ENCODE measurements at places on chromosomes 7 and 10.
A peak's percentile ranks its signal among the peaks of the same experiment; 100 is the strongest.

DNA sequence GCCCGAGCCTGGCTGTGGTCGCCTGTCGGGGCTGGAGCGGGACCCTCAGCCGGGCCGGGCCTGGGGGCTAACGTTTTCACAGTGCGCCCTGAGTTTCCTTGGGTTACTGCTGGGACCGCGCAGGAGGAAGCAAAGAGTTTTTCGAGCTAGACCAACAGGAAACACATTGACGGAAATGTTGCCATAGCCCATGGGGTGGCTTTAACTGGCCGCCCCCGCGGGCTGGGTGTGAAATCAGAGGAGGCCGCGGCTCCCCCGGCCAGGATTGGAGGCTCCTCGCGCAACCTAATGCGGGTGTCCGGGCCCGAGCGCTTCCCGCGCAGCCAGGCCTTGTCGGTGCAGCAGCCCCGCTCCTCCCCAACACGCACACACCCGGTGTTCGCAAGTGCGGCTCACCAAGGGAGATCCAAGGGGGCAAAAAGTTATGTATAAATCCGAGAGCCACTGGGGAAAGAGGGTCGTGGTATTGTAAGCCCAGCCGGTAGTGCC lies 1.9 kb downstream of the HHEX start:
- no peak for DNase-seq

DNA sequence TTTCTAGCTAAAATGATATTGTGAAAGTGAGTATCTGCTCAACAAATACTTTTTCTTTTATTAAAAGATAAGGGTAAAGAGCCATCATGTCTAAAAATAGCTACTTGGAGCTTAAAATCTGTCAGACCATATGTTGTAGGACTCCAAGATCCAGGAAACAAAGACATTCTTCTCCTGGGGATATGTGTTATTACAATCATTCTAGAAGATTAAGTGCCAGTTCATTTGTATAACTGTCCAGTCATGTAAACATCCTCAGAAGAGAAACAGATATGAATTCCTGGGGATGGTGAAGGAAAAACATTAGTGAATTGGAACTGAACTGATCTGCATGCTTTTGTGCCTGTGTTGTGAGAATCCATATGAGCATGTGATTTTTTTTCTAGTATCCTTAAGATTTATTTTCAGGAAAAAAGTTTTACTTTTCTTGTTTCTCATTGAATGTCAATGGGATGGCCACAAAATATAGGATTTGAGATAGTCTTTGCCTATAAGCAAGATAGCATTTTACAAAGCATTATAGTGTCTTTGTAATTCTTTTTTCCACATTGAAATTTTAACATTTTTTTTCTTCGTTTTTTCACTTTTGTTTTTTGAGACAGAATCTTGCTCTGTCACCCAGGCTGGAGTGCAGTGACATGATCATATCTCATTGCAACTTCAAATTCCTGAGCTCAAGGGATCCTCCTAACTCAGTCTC lies 14.4 kb upstream of the MTERF1 start:
- DNase-seq, result no peak

- no peak for DNase-seq
Observed at GRCh38 chr10:131881104-131881880, 19.5 kb upstream of the PPP2R2D start.

DNA sequence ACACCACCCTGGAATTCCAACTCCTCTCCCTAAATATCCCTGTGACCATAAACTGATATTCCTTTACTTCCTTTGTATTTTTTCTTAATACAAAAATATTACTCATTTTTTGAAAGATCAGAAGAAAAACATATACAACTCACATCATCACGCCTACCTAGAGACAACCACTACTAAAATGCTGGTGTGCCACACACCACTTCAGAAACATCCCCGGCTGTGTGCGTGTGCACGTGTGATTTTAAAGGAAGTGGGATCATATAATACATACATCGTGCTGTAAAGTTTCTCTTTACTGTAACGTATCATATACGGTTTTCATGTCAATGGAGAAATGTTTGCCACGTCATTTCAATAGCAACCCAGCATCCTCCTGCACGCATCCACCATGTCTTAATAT lies 76.5 kb downstream of the ITIH5 start:
- DNase-seq, result no peak

DNA sequence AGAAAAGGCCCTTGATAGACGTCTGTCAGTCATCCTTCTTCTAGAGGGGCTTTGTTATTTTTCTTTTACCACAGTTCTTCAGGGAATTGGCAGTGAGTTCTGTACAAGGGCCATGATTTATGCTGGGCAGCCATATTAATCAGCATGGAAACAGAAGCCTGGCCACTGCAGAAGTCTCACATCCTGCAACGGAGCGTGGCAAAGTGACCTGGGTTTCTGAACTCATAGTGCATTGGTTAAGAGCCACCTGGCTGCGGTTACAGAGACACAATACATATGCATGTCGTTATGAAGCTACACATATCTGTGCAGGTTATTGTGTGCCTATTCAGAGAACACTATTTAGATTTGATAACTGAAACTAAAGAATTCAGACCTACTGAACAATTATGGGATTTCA lies 419.4 kb upstream of the CELF2 start:
- DNase-seq, result no peak

- peak; percentile 8 for DNase-seq
Observed at GRCh38 chr7:12322284-12322902, 81.3 kb downstream of the VWDE start.

DNA sequence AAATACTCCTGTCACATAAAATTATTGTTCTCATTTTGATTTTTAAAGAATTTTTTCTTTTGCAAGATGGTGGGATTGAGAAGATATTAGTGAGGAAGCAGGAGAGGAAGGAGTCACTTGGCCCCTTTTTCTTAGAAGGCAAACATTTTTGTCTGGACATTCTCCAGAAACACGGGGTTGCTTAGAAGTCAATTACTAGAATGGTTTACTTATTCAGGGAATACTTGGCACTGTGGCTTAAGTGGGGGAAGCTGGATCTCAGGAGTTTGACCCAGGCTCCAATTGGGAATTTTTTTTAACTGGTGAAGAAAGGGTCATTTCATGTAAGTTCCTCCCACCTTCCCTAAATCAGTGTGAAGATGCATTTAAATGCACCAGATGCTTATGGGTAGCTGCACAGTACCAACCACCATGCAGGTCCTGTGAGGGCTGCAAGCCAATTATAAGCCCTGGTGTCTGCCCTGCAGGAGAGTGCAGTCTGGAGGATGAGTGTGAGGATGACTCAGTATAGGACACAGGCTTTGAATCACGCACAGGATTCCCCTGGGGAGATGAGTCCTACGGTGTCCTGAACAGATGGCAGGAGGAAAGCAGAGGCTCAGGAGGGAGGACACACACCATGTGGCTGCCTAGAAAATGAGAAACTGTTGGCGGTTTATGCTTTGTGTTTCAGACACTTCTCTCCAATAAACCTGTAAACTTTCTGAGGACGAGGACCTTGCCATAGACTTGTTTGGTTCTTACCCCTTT lies 299.1 kb downstream of the PLXNA4 start:
- no peak for DNase-seq

DNA sequence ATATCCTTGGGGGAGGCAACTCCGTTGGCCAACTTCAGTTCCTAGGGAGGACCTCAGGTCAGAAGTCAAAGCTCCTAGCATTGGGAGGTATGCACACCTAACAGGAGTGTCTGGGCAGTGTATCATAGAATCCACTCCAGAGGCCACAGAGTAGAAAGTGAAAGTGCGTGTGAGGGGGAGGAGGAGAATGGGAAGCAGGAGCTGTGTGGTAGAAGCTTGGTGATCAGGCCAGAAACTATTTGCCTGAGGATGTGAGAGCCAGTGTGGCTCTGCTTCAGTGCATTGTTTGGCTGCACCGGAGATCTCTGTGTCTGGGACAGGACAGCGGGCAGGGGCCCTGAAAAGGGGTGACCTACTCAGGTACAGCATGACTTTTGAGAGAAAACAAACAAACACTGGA lies 557.4 kb upstream of the VSTM2A start:
- DNase-seq, result no peak

GRCh38 chr10:50514995-50515394 lies 108.8 kb downstream of the SGMS1 start:
- no peak for DNase-seq
